Smooth muscle cell of bladder (primary cell): ENCODE measurements at places on chromosomes 7 and 10. TPM values are rescaled to one million over a fixed set of nuclear protein-coding genes. Genes with fewer than 3 reads are reported as not detected.

TRPV5 gene
- total RNA-seq, result not detected in 2 replicates

SLC26A3 gene
- total RNA-seq, result not detected in 2 replicates

RAB19 gene
- total RNA-seq, result not detected in 2 replicates

TAS2R4 gene
- total RNA-seq, result 0.85 and 0.92 TPM in 2 replicates

HMX3 gene
- not detected in 2 replicates for total RNA-seq

RNF133 gene
- total RNA-seq, result 0.14 and 0.18 TPM in 2 replicates

FAM25A gene
- total RNA-seq, result not detected in 2 replicates

GATA3 gene
- not detected in 2 replicates for total RNA-seq

MRLN gene
- total RNA-seq, result not detected in 2 replicates

ACTR1A gene
- 111 and 112 TPM in 2 replicates for total RNA-seq

SLC13A1 gene
- not detected in 2 replicates for total RNA-seq

CAMK1D gene
- total RNA-seq, result 6.3 TPM in 2 replicates

DNAH11 gene
- total RNA-seq, result 0.28 and 0.46 TPM in 2 replicates

C10orf67 gene
- total RNA-seq, result 0.14 TPM in 1 of 2 replicates, not detected in the other

PTPN20 gene
- 0.14 and 1.5 TPM in 2 replicates for total RNA-seq

NUTM2E gene
- under 0.01 TPM in 1 of 2 replicates, not detected in the other for total RNA-seq

SSC4D gene
- total RNA-seq, result 0.28 and 0.55 TPM in 2 replicates

BAMBI gene
- 33.4 and 59.1 TPM in 2 replicates for total RNA-seq

UTF1 gene
- total RNA-seq, result not detected in 2 replicates

PRLHR gene
- total RNA-seq, result not detected in 2 replicates

HOXA7 gene
- total RNA-seq, result 1.00 and 1.6 TPM in 2 replicates

SAMD9 gene
- total RNA-seq, result 7.4 and 10.2 TPM in 2 replicates

CNPY1 gene
- total RNA-seq, result not detected in 2 replicates

GPR15LG gene
- not detected in 2 replicates for total RNA-seq

GPR141 gene
- total RNA-seq, result 0.09 TPM in 1 of 2 replicates, not detected in the other

FAM25C gene
- not detected in 2 replicates for total RNA-seq

HGF gene
- total RNA-seq, result 340 and 462 TPM in 2 replicates

TRIM8 gene
- 50.2 and 62.6 TPM in 2 replicates for total RNA-seq

CALN1 gene
- not detected in 2 replicates for total RNA-seq

MGMT gene
- total RNA-seq, result 27.7 and 39.5 TPM in 2 replicates

RGR gene
- not detected in 2 replicates for total RNA-seq

DRGX gene
- total RNA-seq, result not detected in 2 replicates
